ENCODE measurements at places on chromosomes 5 and 9.

DNA sequence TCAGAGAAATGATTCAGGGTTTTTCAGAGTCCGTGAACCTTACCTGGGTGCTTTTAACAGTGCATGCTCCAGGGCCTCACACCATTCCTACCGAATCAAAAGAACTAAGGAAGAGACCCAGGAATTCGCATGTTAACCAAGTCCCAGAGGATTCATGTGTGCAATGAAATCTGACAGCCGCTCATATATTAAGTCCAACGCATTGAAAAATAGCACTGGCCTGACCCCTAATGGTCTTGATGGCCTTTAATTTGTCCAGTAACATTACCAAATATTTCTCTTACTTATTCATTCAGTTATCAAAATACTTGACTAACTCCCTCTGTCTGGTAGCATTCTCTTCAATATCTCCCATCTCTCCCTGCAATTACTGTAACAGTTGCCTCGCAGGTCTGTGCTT, 55.0 kb upstream of the MARCHF11 start:
- no peak for DNase-seq

DNA sequence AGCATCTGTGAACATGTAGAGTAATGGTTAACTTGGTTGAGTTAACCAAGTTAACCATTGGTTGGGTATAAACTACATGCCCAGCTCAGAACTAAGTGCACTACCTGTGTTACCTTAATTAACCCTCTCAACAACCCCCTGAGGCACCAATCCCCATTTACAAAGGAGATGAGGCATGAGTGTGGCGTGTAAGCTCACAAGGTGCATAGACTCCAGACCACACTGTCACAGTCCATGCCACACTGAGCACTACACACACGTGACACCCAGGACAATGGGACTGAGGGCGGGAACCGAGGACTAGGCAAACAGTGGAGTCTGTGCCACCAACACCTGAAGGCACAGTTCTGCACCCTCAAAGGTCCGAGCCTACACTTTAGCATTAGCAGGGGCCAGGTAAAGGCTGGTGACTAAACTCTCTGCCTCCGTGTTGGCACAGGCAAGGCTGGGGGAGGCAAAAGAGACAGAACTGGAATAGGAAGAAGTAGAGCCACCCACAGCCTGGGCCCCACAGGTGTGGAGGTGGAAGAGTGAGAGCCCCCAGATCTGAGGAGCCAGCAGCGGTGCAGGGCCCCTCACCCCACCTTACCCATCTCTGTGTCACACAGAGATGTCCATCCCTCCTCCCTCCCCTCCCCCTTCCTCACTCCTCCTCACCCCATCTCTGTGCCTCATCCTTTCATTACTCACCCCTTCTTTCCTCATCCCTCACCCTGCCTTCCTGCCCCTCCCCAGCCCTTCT, 2.2 kb upstream of the DNAJB5 start:
- peak; percentile 24 for DNase-seq

DNA sequence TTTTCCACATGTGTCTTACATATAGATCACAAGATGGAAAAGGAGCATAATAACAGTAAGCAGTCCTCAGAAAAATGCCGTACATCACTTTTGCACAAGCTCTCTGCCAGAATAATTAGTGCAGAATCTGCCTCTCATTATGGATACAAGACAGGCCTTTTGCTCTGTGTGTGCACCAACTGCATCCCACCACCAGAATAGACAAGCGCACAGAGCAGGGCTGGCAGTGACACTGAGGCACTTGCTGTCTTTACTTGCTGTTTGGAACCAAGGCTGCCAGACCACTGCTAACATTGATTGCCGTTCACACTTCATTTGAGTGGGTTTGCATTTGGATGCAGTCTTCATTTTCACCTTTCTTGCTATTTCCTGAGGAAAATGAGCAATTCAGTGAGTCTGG, 741.3 kb downstream of the TLE1 start:
- no peak for DNase-seq

GRCh38 chr5:125263356-125263755, 516.9 kb upstream of the ZNF608 start:
- no peak for DNase-seq

GRCh38 chr5:87582149-87582548, 169.4 kb upstream of the CCNH start:
- DNase-seq, result no peak

GRCh38 chr9:137114220-137114612, 317 bp downstream of the DPP7 start:
- peak; percentile 39 for DNase-seq

- no peak for DNase-seq
Observed at GRCh38 chr9:135062254-135062653, 25.2 kb upstream of the OLFM1 start.

DNA sequence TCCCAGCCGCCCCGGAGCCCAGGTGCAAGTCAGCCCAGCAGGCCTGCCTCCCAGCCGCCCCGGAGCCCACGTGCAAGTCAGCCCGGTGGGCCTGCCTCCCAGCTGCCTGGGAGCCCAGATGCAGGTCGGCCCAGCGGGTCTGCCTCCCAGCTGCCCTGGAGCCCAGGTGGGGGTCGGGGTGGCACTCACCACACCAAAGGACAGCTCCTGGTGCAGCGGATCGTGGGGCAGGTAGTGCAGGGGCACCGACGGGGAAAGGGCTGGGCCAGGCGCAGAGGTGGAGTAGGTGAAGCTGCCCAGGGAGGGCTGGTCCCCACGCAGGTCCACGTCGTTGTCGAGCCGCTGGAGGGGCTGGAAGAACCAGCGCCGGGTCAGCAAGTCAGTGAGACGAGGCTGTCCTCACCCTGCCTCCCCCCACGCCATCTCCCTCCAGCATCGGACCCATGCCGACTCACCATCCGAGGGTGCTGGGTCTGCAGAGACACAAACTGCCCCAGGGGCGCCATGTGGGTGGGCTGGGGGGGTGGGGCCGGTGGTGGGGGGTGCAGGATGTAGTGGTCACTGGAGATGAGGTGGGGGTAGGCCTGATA, 6.7 kb downstream of the RNF44 start:
- no peak for DNase-seq

- DNase-seq, result no peak
Observed at GRCh38 chr5:88722546-88723073, 160.4 kb downstream of the MEF2C start.

- DNase-seq, result no peak
Observed at GRCh38 chr5:106587-106986, 14.6 kb downstream of the PLEKHG4B start.

DNA sequence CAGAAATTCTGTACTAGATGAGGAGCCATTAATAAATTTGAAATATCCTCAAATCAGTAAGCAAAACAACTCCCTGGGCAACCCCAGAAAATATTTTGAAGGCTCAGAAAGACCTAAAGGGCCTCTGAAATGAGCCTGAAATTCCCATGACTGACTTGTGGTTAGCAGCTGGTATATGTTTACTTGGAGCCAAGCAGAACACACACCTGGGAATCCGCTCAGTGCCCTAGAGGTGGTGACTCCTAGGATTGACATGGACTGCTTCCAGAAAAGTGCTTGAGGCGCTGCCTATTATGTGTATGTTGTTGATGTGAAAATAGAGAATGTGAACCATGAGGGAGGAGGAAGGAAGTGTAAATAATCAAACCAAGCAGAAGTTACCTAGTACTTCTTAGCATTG, 14.7 kb downstream of the RFK start:
- peak; percentile 49 for DNase-seq

DNA sequence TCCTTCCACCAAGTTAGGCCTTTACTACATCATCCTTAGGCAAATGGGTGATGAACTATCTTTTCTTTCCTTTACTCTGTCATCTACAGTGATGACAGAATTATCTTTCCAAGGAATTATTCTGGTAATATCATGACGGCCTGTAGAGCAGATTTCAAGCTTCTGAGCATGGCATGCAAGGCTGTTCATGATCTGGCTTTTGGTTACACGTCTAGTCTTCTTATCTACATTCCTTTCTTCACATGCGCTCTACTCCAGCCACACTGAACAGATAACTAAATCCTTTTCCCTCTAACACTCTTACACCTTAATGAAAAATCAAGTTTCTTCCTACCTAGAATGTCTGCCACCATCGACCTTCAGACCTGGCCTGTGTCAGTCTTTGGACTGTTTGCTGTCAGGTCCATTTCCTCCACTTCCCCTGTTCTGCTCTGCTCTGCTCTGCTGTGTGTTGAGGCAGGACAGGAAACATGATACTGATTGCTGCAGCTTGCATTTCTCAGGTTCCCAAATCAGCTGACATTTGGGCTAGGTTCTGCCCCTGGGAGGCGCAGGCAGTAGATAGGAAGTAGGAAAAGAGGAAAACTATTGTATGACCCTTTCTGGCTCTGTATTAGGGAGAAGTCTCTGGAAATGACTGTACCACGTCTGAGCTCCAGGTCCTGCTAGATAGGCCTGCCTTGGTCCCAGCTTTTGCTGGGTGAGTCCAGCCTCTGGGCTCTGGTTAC, 4.2 kb downstream of the SCGB3A2 start:
- DNase-seq, result no peak

- no peak for DNase-seq
Observed at GRCh38 chr9:110255034-110255462, 1.3 kb downstream of the TXN start.

- peak; percentile 52 for DNase-seq
Observed at GRCh38 chr5:124908581-124909451, 162.4 kb upstream of the ZNF608 start.
